AG10803 (cell line): ENCODE measurements at places on chromosomes 2 and 18.

DNA sequence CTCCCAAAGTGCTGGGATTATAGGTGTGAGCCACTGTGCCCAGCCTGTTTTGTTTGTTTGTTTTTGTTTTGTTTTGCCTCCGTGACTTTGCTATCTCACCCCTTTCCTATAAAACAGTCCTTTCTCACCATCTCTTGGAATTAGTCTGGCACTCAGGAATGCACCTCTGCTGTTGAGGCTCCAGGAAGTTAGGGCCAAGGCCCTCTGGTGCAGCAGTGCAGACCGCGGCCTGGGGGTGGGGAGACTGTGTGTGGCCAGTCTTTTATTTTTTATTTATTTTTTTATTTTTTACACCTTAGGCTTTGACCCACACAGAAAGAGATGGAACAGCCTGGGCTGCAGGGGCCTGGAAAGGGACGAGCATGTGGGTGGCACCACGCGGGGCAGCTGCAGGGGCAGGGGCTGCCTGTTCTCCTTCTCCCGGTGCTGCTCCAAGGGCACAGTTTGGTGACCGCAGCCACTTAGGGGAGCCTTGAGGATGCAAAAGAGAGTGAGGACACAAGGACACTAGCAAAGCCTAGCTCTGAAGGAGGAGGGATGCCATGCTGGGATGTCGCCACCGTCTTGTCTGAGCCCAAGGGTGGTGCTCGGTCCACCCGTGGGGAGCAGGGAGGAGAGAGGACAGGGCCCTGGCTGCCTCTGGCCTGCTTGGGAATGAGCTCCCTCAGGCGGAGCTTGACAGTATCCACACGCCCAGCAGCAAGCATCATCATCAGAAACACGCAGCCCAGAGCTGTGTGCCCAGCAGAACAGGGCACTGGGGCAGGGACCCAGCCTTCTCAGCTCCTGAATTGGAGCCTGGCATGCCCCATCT, 19.4 kb upstream of the ALPI start:
- no peak for DNase-seq

GRCh38 chr2:99259465-99259864, 4.0 kb upstream of the LYG2 start:
- DNase-seq, result no peak

DNA sequence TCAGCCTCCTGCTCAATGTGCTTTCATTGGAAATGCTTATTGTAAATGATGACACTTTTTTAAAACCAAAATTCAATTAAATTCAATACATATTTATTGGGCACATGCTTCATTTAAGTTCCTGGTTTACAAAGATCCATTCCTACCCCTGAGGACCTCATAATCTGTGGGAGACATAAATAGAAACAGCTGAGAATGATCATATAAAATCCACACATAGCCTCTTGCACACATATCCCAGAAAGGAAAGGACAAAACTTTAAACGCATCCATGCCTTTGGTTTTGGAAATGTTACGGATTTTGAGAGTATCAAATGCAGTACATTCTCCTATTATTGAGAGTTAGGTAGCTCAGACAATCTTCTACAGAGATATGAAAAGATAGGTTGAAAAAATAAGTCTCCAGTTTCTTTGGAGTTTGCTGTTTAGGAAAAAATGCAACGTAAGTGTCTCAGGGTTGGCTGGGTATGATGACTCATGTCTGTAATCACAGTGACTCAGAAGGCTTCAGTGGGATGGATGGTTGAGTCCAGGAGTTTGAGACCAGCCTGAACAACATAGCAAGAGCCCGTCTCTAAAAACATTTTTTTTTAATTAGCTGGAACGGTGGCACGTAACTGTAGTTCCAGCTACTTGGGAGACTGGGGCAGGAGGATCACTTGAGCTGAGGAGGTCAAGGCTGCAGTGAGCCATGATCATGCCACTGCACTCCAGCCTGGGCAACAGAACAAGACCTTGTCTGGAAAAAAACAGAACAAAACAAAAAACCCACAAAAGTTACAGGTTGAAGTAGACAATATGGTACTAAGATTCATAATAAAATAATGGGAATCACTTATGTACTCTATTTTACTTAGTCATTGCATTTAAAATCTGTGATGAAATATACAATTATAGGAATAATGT, 3.9 kb upstream of the PRELID3A start:
- DNase-seq, result peak; percentile 84

DNA sequence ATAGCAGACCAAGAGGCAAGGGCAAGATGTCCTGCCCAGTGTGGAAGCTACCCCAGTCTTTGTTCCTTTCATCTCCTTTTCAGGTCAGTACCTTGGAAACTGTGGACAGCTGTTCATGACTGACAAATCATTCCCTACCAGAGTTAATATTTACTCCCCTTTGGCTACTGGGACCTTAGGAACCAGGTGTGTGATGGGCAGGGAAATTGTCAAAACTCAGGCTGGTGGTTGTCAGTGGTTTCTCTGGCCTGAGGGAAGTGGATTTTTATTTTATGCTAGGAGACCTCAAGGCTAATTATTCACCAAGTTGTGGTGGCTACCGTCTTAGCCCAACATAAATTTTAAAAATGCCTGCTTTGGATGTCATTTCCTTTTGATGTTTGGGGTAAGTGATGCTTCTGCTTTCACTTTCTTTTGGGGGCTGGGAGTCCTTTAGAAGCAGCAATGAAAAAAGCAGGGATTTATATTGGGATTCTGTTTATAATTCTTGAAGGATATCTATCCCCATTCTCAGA, 119.3 kb downstream of the SETBP1 start:
- DNase-seq, result no peak

DNA sequence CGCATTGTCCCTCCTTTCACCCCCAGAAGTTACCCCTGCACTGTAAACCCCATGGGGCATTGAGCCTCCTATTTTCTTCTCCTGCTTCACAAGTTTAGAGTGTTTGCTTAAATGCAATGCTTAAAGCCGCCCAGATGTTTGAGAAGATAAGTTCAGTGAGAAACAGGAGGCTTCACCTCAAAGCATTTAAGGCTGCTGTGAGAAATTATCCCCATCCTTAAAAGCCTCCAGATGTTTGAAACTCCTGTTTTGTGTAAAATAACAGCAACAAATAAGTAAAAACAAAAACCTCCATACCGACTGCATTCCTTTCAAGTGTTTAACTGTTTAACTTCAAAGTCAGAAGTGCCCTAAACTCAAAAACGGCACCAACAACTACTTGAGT, 81.8 kb downstream of the RTP5 start:
- DNase-seq, result no peak

GRCh38 chr2:74528600-74529356, 728 bp downstream of the AUP1 start:
- DNase-seq, result no peak

DNA sequence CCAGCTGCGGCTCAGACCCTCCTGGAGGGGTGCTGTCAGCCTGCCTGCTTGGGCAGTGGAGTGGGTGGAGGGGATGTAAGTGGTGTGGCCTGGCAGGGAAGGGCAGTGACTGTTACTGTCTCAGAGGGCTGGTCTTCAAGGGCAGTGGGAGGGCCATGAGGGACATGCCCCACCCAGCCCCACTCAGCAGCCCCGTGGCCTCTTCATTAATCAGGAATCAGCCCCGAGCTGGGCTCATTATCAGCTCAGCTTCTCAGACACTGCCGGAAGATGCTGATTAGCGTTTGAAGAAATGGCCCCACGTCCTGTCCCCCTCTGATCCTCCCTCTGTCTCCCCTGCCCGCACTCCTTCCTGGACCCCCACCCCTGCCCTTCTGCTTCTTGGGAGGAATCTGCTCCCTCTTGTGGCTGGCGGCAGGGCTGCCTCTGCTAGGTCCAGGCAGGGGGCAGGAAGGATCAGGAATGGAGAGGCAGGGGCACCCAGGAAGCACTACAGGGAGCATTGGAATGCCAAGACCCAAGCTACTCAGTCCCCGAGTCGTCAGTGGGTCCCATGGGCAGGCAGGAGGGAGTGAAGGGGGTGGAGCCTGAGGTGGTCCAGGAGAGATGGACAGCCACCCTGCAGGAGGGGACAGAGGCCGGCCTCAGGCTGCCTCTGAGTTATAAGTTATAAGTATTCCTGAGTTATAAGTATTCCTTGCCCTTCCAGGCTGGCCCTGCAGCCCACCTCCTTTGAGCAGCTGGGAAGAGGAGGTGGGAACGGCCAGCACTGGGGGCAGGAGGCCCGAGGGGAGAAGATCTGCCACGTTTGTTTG, 7.0 kb downstream of the ASIC4 start:
- peak; percentile 34 for DNase-seq

- no peak for DNase-seq
Observed at GRCh38 chr2:47531378-47532042, 128.6 kb downstream of the MSH2 start.
